ENCODE measurements at places on chromosomes 3 and 15.

- no peak for DNase-seq
These were observed 97.4 kb downstream of the IMPG2 start for GRCh38 chr3:101223016-101223415.

GRCh38 chr3:56754741-56755417 lies 46.9 kb downstream of the ARHGEF3 start:
- no peak for DNase-seq

- DNase-seq, result peak; percentile 62
These were observed 67.1 kb downstream of the ATP8B4 start for GRCh38 chr15:50051811-50052419.

DNA sequence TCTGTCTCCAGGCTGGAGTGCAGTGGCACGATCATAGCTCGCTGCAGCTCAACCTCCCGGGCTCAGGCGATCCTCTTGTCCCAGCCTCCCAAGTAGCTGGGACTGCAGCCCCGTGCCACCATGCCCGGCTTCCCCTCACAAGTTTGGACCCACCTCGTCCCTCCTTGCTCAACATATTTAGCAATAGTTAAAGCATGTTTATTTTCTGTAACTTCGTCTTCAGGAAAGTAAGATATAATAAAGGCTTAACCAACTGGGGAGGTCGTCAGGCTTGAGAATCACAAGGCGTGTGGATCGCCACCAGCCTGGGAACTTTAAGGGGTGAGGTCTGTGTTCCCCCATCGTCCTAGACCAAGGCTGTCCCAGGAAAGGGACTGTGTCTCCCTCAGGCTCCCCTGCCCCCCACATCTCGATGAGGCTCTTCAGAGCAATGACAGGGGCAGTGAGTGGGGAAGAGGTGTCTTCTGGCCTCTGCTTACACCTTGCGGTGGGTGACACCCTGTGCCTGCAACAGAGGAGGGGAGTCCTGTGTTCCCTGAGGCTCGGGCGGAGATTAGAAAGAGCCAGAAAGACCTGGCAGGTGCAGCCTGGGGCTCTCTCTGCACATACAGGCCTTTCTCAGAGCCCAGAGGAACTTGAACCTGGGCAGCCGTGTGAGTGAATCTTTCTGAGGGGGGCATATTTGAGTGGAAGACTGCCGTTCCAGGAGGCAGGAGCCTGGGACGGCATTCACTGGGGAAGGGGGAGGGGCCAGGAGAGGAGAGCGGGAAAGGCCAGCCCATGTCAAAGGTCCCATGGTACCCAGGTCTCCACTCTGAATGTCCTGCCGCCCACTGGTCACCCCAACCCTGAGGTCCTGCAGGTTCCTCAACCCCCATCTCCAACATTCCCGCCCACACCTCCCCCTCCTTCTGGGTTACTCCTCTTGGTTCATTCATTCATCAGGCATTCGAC lies 152.3 kb downstream of the SMAD6 start:
- no peak for DNase-seq

DNA sequence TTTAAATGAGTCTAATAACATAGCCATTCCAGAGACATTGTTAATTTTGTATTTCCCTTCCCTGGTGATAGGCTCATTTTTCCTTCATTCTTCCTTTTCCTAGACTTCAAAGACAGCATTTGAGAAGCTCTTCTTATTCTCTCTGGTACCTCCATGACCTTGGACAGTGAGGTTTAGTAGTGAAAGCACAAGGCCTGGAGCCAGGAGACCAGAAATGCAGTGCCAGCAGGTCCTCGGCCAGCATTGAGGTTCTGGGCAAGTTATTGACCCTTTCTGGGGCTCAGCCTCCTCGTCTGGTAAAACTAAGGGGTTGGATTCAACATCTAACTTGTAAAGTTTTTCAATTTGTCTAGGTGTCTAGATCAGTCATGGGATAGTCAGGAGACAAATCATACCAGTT lies 146.9 kb downstream of the SV2B start:
- DNase-seq, result no peak

DNA sequence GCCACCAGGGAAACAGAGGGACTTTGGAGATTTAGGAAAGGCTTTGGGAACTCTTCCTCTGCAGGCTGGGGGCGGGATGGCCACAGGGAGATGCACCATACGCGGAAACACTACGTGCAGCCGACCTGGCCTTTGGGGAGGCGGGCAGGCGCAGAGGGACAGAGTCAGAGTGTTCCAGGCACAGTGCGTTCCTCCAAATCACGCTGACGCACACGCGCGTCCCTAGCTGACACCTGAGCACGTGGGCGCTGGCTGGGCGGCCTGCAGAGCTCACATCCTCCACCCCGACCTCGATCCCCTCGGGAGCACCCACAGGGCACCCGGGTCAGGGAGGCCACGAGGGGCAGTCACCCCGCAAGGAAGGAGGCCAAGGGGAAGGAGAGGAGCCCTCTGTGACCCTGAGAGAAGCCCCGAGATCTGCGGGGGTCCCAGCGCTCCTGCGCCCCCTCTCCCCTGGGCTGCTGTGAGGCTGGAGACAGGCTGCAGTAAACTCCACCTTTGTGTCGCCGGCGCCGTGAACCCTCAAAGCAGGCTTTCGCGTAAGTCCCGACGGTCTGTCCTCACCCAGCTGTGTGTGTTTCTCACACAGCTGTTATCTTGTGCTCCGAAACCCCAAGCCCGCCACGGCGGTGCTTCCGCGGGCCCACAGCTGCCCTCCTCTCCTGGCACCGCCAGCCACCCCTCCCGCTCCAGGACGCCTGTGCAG lies 196.3 kb downstream of the OCA2 start:
- DNase-seq, result no peak

GRCh38 chr3:22372292-22373062 lies 621.5 kb upstream of the ZNF385D start:
- DNase-seq, result no peak

DNA sequence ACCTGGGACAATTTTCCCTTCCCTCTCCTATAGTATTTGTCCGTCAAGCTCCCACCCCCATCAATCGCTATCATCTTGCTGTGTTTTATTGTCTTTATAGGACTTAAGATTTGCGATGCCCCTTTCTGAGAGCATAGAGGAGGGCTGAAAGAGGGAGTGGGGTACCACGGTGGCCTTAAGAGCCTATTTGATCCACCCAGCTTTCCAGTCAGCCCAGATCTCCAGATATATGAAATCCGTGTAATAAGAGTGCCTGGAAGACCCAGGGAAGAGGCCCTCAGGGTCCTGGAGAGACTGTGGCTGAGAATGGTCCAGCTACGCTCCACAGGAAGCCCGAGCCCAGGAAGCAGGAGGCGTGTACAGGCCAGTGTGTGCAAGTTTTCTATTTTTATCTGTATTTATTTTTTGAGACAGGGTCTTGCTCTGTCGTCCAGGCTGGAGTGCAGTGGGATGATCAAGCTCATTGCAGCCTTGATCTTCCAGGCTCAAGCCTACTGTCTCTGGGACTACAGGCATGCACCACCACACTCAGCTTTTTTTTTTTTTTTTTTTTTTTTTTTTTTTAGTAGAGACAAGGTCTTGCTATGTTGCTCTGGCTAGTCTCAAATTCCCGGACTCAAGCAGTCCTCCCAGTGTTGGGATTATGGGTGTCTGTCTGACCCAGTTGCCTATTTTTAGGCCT lies 964 bp upstream of the NCKIPSD start:
- no peak for DNase-seq

GRCh38 chr3:178518660-178519396 lies 17.4 kb upstream of the KCNMB2 start:
- no peak for DNase-seq

DNA sequence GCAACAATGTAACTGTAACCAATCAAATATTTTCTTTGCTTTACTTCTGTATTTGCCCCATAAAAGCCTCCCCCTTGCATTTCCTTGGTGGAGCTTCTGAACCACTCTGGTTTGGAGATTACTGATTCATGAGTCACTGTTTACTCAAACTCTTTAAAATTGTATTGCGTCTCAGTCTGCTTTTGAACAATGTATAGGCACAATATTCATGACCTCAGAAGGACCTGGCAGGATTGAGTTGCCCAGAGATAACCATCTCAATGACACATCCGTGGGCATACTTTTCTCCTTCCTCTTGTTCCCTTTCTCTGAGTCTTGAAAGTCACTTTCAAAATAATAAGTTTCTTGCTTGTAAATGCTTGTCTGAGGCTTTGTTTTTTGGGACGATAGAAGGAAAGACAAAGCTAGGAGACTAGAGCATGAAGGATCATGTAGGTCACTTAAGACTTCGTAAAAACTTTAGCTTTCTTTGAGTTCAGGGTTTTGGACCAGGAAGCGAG lies 57.1 kb upstream of the POU1F1 start:
- no peak for DNase-seq

GRCh38 chr15:39287322-39288195 lies 293.3 kb upstream of the THBS1 start:
- DNase-seq, result no peak

DNA sequence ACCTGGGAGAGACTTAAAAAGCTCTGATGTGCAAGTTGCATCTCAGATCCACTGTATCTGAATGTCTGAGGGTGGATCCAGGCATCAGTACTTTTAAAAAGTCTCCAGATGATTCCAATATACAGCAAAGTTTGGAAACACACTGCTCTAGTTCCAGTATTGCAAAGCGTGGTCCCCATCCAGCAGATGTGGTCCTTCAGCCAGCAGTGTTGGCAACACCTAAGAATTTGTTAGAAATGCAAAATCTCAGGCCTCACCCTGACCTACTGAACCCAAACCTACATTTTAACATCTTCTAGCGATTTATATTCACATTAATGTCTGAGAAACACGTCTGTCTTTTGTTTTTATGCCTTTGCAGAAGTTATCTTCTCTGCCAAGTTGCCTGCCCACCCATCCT lies 32.2 kb upstream of the SGO1 start:
- no peak for DNase-seq

GRCh38 chr3:84077479-84077878 lies 881.3 kb upstream of the CADM2 start:
- DNase-seq, result no peak

- DNase-seq, result no peak
These were observed 5.9 kb downstream of the USP3 start for GRCh38 chr15:63509955-63510940.

- no peak for DNase-seq
These were observed 29.9 kb downstream of the PDIA5 start for GRCh38 chr3:123096731-123097130.

- no peak for DNase-seq
These were observed 32.5 kb downstream of the PARP15 start for GRCh38 chr3:122609798-122610559.

DNA sequence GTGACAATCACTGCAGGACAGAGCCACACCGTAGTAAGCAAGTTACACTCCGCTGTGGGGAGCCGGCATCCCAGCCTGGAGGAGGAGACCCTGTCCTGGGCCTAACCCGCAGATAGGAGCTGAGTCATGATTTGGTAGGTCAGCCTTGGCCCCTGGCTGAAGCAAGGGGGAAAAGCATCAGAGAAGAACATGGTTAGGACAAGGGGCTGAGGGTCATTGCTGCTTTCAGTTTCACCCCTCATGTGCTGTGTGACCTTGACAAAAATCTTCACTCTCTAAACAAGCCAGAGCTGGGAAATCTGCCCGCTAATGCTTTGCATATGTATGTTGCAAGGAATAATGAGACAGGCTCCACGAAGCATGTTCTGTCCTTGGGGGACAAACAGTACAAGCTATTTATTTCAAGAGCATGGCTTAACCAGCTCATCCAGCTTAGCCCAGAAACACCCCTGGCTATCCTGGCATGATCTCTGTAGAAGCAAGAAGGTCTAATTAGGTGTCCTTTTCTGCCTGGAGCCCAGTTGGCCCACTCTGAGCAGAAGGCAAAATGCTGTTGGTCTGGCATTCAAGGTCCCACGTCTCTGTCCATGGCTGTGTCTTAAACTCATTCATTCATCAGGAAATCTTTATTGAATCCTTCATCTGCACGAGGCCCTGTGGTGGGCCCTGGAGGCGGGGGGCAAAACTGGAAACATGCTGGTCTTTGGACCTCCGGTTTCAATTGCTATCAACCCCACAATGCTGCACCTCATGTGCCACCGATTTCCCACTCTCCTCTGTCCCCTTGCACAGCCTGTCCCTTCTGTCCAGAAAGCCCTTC lies 221.3 kb upstream of the LYSMD4 start:
- no peak for DNase-seq

DNA sequence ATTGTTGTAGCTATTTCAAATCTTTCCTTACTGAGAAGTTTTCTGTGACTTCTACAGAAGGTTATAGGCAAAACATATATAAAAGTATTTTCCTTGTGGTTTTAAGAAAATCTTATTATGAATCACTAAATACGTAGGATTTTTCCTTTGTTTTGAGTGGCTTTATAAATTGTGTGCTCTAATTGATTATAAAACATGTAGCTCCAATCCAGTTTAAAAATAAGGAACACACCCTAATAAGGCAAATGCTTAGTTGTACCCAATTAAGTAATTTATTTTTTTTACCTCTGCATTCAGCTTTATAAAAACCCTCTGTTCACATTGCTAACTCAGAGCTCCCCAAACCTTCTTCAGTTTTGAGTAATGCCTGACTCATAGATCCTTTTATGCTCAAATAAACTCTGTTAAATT lies 408.0 kb downstream of the NAALADL2 start:
- no peak for DNase-seq

GRCh38 chr15:98729446-98730042 lies 81.2 kb downstream of the IGF1R start:
- peak; percentile 51 for DNase-seq

DNA sequence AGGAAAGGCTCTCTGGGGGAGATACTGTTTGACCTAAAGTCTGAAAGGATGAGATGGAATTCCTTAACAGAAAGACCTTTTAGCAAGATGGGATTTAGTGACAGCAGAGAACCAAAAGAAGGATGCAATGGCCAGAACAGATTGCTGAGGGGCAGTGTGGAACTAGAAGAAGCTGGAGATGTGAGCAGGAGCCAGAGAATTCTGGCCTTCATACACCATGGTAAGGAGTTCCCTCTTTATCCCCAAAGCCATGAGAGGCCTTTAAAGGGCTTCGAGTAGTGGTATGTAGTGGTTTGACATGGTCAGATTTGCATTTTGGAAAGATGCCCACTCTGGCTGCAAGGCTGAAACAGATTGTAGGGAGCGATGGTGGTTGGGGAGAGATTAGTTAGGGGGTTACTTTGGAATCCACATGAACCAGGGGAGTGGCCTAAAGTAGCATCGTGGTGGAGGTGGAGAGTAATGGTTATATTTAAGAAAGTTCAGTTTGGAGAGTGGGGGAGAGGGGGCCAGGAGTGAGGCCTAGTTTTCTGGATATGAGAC lies 34.0 kb upstream of the NPHP3 start:
- DNase-seq, result no peak

DNA sequence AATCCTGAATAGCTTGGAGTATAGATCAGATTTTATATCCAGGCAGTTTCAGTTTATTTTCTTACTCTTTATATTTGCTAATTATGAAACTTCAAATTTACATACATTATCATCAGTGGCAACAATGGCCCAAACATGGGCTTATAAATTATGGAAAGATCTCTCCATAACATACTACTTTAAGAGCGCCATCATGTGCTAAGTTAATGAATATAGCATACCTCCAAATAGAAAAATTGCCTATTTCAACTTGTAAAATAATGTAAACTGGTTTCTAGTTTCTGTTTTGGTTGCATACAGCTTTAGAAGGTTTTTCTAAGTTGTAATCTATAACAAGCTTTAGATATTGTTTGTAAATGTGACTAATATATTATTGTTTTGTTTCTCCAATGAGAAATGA lies 531.3 kb upstream of the UBE2E2 start:
- DNase-seq, result no peak

- DNase-seq, result no peak
These were observed 9.7 kb upstream of the TATDN2 start for GRCh38 chr3:10238345-10239183.

- DNase-seq, result no peak
These were observed 73.9 kb downstream of the PEX5L start for GRCh38 chr3:179962629-179963387.
